Left ventricle myocardium superior (tissue), 1 donor: ENCODE measurements at places on chromosomes 13 and 19. TPM values are rescaled to one million over a fixed set of nuclear protein-coding genes. Genes with fewer than 3 reads are reported as not detected.

DPF1 gene
- 0.40 TPM for total RNA-seq

DNA sequence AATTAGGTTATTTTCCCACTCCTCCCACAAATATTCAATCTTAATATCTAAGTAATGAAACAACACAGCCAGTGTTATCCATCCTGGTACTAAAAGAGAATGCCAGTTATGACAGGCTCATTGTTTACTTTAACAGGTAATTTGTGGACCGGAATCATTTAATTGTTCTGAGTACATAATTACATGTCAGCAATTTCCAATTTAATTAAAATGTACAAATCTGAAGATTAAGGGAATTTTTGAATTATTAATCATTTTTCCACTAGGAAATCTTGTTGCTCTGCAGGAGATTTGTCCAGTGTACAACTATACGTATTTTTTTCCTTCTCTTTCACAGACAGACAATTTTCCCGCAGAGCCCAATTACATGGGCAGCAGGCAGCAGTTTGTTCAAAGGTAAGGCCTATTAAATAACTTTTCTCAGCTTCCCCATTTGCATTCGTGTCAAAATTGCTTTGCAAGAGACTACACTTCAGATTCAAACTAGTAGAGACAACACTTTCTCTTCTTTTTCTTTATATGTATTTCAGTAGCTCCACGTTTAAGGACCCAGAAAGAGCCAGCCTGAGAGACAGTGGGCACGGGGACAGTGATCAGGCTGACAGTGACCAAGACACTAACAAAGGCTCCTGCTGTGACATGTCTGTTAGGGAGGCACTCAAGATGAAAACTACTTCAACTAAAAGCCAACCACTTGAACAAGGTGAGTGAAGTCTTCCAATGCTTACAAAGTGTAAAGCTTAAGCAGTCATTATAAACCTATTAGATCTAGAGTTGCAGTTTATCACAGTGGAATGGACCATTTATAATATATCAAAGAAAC, 34.8 kb downstream of the PCDH17 start:
- no peak for DNase-seq

DNA sequence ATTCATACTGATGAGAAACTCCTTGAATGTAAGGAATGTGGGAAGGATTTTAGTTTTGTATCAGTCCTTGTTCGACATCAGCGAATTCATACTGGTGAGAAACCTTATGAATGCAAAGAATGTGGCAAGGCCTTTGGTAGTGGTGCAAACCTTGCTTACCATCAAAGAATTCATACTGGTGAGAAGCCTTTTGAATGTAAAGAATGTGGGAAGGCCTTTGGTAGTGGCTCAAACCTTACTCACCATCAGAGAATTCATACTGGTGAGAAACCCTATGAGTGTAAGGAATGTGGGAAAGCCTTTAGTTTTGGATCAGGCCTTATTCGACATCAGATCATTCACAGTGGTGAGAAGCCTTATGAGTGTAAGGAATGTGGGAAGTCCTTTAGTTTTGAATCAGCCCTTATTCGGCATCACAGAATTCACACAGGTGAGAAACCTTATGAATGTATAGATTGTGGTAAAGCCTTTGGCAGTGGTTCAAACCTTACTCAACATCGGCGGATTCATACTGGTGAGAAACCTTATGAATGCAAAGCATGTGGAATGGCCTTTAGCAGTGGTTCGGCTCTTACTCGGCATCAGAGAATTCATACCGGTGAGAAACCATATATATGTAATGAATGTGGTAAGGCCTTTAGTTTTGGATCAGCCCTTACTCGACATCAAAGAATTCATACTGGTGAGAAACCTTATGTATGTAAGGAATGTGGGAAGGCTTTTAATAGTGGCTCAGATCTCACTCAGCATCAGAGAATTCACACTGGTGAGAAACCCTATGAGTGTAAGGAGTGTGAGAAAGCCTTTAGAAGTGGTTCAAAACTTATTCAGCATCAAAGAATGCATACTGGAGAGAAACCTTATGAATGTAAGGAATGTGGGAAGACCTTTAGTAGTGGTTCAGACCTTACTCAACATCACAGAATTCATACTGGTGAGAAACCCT, 26.6 kb downstream of the ZNF345 start:
- no peak for DNase-seq

DNA sequence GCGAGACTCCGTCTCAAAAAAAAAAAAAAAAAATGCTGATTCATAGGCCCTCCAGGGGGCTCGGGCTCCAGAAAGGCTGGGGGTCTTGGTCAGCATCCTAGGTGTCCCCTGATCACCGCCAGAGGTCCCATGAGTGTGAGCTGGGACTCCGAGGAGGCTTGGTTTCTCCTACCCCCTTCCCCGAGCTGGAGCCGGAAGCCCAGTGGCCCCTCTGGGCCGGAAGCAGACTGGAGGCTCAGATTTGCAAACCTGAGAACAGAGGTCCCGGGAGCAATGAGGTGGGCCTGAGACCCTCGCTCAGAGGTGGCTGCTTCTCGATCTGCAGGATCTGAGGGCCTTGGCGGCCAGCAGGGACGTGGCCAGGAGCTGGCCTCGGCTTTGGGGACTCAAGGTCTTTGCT, 41.5 kb downstream of the EFNA2 start:
- DNase-seq, result no peak

SPACA4 gene
- not detected for total RNA-seq

GRCh38 chr13:97912139-97912535, 41.3 kb upstream of the IPO5 start:
- DNase-seq, result no peak

DNA sequence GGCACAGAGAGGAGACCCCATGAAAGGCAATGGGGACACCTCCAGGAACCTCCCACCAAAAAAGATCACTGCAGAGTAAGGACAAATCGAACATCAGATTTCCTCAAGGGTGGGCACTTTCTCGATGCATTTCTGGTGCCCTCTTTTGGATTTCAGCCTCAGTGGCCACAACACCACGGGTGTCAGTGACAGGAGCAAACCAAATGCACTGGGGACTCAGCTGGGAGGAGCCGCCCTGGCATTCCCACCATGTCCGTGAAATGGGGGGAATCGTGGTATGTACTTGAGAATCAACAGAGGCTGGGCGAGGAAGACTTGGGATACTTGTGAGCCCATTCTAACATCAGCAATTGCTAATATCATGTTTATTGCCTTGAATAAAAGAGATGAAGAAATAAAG, 16.3 kb downstream of the FAM187B start:
- DNase-seq, result no peak

CERS1 gene
- 0.42 TPM for total RNA-seq

DNA sequence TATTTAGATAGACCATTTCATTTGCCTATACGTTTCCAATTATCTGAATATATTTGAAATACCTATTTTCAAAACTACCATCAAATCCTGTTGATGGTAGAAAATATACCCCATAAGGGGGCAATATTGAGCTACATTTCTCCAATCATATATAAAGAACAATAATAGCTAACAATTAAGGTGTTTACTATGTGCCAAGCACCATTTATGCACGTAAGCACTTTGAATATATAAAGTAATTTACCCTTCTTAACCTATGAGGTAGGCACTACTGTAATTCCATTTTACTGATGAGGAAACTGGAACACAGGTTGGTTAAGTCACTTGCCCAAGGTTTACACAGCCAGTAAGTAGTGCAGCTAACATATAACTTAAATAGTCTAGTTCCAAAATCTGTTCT, 79.2 kb downstream of the UBL3 start:
- no peak for DNase-seq

GRCh38 chr13:113809934-113810333, 50.9 kb downstream of the TMEM255B start:
- no peak for DNase-seq

EVI5L gene
- 23.5 TPM for total RNA-seq

IZUMO2 gene
- total RNA-seq, result not detected

- no peak for DNase-seq
Measured at GRCh38 chr13:22064854-22065620, 394.2 kb downstream of the FGF9 start.

COL4A2 gene
- 126 TPM for total RNA-seq

DNA sequence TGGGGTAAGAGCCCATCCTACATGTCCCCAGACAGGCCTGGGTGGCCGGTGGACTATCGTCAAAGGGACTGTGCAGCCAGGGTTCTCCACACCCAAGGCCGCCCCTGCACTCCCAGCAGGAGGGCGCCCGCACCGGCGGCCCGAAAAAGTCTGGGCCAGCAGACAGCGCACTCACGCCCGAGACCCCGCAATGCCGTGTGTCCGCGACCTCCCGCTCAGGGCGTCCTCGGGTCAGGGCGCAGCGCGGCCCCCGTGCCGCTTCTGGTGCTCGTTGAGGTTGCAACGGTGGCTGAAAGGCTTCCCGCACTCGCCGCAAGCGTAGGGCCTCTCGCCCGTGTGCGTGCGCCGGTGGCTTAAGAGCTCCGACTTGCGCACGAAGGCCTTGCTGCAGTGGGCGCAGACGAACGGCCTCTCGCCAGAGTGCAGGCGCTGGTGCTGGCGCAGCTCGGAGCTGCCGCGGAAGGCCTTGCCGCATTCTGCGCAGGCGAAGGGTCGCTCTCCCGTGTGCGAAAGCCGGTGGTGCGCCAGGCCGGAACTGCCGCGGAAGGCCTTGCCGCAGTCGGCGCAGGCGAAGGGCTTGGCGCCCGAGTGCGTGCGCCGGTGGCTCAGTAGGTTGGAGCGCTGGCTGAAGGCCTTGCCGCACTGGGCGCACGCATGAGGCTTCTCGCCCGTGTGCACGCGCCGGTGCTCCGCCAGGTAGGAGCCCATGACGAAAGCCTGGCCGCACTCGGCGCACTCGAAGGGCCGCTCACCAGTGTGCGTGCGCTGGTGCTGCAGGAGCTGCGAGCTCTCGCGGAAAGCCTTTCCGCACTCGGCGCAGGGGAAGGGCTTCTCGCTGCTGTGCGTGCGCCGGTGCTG, 2.8 kb upstream of the A1BG start:
- peak; percentile 55 for DNase-seq

- DNase-seq, result no peak
Measured at GRCh38 chr13:112101360-112101930, 34.5 kb downstream of the SOX1 start.

PRTN3 gene
- not detected for total RNA-seq

DNA sequence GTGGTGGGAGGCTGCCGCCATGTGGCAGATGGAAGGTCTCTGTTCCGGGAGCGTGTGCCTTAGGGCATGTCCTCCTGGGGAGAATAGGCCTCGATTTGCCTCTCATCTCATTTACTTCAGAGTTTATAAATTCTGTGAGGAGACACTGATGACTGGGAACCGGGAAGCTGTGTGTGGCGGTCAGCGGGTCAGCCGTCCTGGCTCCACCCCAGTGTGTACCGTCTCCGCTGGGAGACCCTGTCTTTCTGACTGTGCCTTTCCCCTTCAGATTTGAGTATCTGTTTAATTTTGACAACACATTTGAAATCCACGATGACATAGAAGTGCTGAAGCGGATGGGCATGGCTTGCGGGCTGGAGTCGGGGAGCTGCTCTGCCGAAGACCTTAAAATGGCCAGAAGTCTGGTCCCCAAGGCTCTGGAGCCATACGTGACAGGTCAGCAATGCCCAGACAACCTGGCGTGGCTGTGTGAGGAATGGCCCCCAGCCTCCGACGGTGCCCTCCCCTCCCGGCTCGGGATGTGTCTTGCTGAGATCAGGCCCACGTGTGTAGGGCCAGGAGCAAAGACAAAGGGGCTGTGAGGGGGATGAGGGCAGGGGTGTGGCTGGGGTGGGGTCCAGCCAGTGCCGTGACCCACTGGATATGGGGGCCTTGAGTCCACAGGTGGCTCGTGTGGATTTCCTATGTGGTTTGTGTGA, 21.6 kb downstream of the ATP4B start:
- DNase-seq, result peak; percentile 8

RAB3D gene
- total RNA-seq, result 8.1 TPM

DNA sequence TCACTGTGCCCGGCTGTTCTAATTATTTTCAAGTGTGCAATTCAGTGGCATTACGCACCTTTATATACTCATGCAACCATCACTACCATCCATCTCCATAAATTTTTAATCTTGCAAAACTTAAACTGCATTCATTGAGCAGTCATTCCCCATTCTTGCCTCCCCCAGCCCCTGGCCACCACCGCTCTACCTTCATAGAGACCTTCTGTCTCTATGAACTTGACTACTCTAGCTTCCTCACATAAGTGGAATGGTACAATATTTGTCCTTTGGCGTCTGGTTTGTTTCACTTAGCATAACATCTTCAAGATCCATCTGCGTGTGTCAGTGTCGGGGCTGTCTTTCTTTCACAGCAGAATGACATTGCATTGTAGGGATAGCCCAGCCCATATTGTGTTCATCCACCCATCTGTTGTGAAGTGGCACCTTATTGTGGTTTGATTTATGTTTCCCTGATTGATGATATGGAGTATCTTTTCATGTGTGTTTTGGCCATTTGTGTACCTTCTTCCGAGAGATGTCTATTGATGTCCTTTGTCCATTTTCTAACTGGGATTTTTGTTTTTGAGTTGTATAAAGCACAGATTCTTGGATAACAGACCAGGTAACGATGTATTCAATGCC, 64.8 kb upstream of the FLT1 start:
- DNase-seq, result no peak

DNA sequence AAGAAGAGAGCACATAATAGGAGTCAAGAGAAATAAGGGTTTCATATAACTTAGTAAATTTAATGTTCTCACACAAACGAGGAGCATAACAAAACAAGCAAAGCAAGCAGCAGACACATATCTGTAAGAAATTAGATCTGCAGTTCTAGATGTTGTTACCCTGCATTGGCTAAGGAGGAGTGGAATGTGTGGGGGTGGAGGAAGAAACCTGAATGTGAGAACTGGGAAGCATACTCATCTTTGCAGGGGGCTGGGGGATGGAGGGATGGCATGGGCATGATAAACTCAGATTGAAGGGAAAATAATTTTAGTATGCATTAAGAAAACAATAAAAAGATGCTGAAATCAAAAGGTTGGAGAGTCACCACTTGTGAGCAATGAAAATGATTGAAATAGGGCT, 255.0 kb downstream of the LIG4 start:
- DNase-seq, result no peak

DNA sequence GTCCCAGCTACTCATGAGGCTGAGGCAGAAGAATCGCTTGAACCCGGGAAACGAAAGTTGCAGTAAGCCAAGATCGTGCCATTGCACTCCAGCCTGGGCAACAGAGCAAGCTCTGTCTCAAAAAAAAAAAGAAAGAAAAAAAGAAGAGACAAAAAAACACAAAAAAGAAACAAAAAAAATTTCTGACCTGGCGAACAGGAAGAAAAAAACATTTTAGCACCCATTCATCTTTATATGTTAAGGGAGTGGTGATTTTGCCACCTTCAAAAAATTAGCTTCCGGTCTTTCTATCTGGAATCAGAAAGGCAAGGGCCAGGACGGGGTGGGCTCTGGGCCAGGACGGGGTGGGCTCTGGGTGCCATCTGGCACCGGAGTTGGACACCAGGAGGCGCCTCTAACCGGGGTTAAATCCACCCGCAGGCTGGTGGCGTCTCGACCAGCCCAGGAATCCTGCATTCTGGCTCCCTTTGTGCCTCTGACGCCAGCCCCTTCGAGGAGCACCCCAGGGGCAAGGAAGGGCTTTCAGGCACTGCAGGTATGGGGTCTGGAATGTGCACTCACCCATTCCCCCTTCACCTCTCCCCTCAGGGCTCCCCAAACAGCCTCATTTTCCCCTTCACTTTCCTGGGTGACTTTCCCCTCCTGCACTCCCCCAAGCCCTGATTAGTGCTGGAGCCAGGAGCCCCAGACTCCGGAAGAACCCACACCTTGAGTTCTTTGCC, 10.4 kb upstream of the ZSWIM4 start:
- DNase-seq, result peak; percentile 82

- peak; percentile 27 for DNase-seq
Measured at GRCh38 chr13:94128430-94128829, 351.1 kb downstream of the DCT start.

OR7C1 gene
- total RNA-seq, result not detected
